ENCODE measurements at places on chromosomes 5 and 9.

DNA sequence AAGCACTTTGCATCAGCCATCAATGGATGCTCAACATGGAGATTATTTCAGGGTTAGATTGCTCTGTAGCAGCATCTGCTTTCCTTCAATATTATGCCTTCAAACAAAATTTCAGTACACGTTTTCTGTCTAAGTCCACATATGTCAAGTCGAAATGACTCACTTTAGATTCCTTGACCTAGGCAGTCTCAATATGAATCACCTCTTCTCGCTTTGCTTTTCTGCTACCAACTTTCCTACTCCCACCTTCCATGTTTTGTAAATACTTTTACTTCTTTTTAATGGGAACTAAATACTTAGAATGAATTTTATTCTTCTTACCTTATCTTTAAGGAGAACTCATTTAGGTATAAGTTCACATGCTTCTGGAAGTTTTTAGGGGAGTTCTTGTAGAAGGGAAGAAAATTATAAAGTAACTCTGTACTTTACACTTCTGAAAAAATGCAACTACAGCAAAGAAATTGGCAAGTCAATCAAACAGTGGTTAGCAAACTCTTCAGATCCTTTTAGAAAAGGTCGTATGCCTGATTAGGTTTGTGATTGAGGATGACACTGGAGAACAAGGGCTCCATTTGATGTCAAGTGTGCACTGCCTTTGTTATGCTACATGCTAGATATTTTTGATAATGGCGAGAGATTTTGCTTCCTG lies 478.5 kb upstream of the SMARCA2 start:
- no peak for DNase-seq

- no peak for DNase-seq
Observed at GRCh38 chr9:84024041-84024575, 43.5 kb downstream of the RMI1 start.

- no peak for DNase-seq
Observed at GRCh38 chr5:39801306-39801705, 376.5 kb upstream of the DAB2 start.

DNA sequence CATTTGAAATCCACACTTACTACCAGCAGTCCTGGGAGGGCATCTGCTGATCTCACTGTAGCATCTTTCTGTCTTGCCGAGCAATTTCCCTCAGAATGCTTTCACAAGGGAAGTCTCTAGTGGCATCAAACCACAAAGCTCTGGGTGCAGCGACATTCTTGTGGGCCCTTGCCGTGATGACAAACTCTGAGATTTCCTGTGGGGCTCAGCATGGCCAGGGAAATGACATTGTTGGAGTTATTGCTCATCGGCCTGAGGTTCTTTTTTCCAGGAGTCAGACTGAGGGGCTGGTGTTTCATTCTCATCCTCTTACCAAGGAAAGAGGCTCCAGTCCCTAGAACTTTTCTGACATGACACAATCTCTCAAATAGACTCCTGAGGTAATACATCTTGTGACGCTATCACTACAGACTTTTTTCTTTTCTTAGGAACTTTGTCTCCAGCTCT lies 51.4 kb downstream of the PFDN1 start:
- DNase-seq, result peak; percentile 76

DNA sequence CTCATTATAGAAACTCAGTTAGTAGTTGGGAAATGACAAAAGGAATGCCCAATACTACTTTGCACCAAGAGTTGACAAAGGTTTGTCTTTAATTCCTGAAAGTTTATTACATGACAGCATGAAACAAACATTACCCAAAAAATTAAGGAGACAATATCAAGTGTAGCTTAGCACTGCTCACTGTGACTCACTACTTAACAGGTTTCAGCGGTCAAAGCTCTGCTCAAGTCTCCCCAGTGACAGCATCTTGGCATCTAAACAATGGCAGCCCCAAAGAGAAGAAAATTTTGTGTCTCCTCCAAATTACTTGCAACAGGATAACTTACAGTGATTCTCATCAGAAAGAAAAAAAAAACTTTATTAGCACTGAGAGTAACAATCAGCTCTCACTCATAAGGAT lies 1030.2 kb downstream of the EFNA5 start:
- no peak for DNase-seq

Measured in activated naive CD4-positive, alpha-beta T cell treated with Interleukin-2 at 50 U/mL for 16 hours (primary cell).